Activated T-helper 1 cell treated with anti-CD3 and anti-CD28 coated beads, Interleukin-2, amount 50 U/mL, for 16 hours (primary cell): ENCODE measurements at places on chromosomes 1 and 21.

DNA sequence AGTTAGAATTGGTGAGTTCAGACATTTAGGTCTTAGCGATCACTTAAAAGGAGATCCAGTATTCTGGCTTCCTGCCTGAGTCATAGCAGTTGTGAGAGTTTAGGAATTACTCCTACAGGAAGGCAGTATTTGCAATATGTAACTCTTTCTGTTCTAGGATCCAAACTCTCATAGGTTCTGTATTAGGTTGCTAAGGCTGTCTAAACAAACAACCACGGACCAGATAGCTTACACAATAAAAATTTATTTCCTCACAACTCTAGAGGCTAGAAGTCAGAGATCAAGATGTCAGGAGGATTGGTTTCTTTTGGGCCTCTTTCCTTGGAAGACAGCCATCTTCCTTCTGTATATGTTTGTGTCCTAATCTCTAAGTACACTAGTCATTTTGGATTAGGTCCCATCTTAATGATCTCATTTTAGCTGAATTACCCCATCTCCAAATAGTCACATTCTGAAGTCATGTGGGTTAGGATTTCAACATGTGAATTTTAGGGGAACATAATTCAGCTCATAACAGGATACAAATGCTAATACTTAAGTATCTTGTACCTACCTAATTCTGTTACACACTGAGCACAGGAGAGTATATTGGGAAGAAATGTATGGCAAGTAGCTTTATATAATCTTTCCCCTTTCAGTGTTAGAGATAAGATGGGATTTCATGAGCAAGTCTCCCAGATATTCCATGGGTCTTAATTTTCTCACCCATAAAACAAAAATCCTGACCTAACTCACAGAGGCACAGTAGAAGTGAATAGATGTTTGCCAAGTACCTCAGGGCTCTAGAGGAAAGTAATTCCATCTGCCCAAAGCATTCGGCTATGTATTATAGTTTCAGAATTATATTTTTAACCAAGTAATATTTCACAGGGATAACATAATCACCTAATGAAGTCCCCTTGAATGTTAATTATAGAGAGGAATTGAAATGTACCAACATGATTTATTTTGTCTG, 144.4 kb downstream of the PTBP2 start:
- no peak for DNase-seq

- DNase-seq, result no peak
Observed at GRCh38 chr1:107486349-107486748, 345.5 kb downstream of the NTNG1 start.

DNA sequence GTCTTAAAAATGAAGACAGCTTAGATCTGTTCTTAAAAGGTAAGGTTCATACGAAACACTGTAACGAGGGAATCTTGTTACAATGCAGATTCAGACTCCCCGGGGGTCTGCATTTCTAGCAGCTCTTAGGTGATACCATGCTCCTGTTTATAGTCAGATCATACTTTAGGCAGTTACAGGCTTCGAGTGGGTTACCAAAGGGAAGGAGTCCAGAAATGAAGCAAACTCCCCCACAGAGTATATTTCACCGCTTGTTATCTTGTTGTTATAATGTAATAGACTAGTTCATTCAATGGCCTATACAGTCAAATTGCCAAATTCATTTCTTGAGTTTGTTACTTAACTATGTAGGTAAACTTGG, 601.1 kb downstream of the USP25 start:
- no peak for DNase-seq

DNA sequence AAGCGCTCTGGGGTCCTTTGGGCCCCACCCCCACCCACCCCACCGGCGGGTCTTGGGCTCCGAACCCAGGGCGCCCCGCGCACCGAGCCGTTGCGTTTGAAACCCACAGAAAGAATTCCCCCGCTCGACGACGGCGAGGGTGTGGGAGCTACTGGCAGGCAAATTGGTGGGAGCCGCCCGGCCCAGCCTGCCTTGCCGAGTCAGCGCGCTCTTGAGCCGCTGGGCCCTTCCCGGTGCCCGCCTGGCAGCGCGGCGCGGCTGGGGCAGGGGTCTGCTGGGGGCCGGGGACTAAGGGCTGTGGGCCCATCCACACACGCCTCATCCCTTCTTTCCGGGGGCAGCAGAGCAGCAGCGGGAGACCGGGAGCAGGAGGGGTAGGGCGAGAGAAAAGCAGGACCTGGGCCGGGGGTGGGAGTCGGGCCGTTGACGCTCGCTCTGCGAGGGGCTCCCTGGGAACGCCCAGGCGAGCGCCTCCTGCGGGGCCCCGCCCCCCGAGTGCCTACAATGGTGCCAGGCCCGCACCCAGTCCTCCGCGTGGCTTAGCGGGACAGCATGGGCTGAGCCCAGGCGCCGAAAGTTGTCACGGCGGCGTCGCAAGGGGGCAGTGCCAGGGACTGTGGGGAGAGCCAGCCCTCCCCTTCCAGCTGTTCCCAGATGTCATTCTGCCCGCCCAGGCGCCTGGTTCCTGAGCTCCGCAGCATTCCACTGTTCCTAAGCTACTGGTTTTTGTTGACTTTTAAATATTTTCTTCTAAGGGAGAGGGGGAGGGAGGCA, at the start of gene C1orf94:
TSS of gene C1orf94 (plus strand) at position 78 of the 774 bp plus-strand sequence. CDS start 883 bp downstream, outside the sequence.
- DNase-seq, result no peak

- no peak for DNase-seq
Observed at GRCh38 chr1:42730002-42730401, 10.0 kb downstream of the CLDN19 start.

- no peak for DNase-seq
Observed at GRCh38 chr1:197738927-197739326, 36.4 kb downstream of the DENND1B start.

DNA sequence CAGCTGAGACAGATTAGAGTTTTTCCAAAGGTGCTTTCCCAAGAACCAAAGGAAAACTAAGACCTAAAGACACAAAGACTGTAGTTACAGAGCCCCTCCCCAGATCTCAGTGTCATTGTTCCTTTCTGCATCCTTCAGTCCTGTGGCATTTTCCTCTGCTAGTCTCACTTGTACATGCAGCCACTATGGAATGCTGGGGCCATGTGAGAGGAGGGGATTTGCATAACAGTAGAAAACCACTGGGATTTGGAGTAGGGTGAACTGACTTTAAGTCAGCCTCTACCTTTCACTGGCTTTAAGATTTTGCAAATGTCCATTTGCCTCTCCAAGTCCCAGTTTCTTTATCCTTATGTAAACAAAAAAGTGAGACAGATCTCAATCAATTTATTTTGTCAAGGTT, 119.4 kb upstream of the F3 start:
- no peak for DNase-seq
